ENCODE measurements at places on chromosomes 4 and X. TPM values are rescaled to one million over a fixed set of nuclear protein-coding genes. Genes with fewer than 3 reads are reported as not detected.
A peak's percentile ranks its signal among the peaks of the same experiment; 100 is the strongest.

DNA sequence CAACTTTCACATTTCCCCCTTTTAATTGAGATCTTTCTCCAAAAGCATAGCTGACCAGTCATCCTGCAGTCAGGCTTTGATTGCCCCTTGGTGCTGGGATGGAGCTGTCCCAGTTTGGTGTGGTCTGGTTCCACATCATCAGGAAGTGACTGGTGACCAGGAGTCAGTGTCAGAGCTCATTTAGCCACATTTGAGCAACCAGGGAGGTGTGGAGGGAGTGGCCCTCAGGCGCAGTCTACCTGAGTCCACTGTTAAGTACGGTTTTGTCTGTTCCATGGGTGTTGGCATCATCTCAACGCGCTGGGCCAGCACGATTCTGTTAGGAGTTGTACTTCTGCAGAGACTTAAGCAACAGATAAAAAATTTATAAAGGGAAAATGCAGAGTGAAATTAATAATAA, 52.6 kb downstream of the RGS12 start:
- H3K4me1 ChIP-seq, result peaks cover 4% of the 10 kb centered on the region
- no peak overlapping the region for H3K4me3 ChIP-seq
- no peaks in the 10 kb centered on the region for H3K36me3 ChIP-seq
- DNase-seq, result no peak

GRCh38 chrX:86981326-86981879, 536.2 kb upstream of the KLHL4 start:
- H3K27ac ChIP-seq, result no peak overlapping the region
- H3K4me3 ChIP-seq, result no peak overlapping the region
- no peaks in the 10 kb centered on the region for H3K36me3 ChIP-seq
- DNase-seq, result no peak
- H3K27me3 ChIP-seq, result no peaks in the 10 kb centered on the region

GRCh38 chrX:56550667-56551066, 12.8 kb upstream of the UBQLN2 start:
- no peaks in the 10 kb centered on the region for H3K4me1 ChIP-seq
- DNase-seq, result no peak
- no peaks in the 10 kb centered on the region for H3K36me3 ChIP-seq
- H3K27me3 ChIP-seq, result peaks cover 5% of the 10 kb centered on the region
- H3K27ac ChIP-seq, result no peak overlapping the region

DNA sequence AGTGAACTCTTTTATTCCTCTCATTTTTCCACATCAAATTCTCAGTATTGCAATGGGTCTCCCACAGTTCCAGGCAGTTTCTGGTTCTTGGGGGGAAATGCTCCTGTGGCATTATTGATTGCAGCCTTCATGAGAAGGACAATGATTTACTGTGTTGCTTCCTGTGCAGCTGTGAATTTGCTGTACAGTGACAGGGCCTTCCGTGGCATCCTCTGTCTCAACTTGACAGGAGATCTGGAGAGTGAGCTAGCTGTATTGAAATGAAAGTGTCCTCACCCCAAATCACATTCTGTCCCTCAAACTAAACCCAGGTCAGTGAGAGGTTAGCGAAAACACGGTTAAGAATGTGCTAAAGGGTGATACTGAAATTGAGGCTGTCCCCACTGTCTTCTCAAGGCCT, 77.1 kb upstream of the ATOH1 start:
- no peak for DNase-seq
- H3K36me3 ChIP-seq, result no peaks in the 10 kb centered on the region
- no peak overlapping the region for H3K27ac ChIP-seq
- no peak overlapping the region for H3K4me3 ChIP-seq
- H3K27me3 ChIP-seq, result no peaks in the 10 kb centered on the region
- H3K4me1 ChIP-seq, result no peaks in the 10 kb centered on the region

DNA sequence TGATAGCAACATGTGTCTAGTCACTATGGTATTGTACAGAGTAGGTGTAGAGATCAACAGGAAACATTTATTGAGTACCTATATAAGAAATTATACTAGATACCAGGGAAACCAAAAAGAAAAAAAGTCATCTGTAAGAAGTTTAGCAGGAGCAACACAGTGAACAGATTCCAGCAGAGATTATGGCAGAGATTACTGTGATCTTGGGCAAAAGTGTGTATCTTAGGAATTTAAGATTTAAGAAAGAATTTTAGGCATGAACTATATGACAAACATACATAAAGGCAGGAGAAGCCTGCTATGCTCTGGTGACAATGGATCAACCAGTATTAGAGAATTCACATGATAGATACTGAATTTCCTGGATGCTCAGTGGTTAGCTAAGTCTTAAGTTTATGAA, 37.9 kb downstream of the SNCA start:
- no peak for DNase-seq
- H3K36me3 ChIP-seq, result no peaks in the 10 kb centered on the region
- H3K27me3 ChIP-seq, result no peaks in the 10 kb centered on the region
- H3K27ac ChIP-seq, result no peak overlapping the region

- H3K4me3 ChIP-seq, result no peak overlapping the region
- no peaks in the 10 kb centered on the region for H3K36me3 ChIP-seq
- no peaks in the 10 kb centered on the region for H3K4me1 ChIP-seq
- peak overlapping the region; percentile 40 for H3K27ac ChIP-seq
- H3K27me3 ChIP-seq, result peaks cover 38% of the 10 kb centered on the region
These were observed 48.3 kb downstream of the MAP7D3 start for GRCh38 chrX:136202889-136203288.

DNA sequence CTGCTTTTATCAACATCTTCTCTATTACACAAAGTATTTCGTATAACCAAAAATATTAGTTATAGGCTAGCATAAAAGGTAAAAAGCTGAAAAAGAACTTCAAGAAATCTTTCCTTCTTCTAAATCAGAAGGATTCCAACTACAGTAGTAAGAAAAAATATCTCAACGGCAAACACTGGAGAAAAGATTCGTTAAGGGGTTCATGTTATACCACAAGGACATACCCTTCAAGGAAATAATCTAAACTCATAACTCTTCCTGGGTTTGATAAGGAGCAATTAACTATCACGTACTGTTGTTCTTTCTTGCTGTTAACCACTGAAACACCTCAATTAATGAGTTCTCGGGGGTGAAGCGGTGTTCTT, 1.5 kb downstream of the SMIM14 start:
- H3K27me3 ChIP-seq, result no peaks in the 10 kb centered on the region
- peaks cover 11% of the 10 kb centered on the region for H3K4me1 ChIP-seq
- no peak for DNase-seq
- peak overlapping the region; percentile 90 for H3K4me3 ChIP-seq
- no peaks in the 10 kb centered on the region for H3K36me3 ChIP-seq

- DNase-seq, result peak; percentile 3
- no peak overlapping the region for H3K4me3 ChIP-seq
- H3K4me1 ChIP-seq, result peaks cover 5% of the 10 kb centered on the region
- no peak overlapping the region for H3K27ac ChIP-seq
These were observed 71.4 kb downstream of the RGS12 start for GRCh38 chr4:3364199-3364598.

DNA sequence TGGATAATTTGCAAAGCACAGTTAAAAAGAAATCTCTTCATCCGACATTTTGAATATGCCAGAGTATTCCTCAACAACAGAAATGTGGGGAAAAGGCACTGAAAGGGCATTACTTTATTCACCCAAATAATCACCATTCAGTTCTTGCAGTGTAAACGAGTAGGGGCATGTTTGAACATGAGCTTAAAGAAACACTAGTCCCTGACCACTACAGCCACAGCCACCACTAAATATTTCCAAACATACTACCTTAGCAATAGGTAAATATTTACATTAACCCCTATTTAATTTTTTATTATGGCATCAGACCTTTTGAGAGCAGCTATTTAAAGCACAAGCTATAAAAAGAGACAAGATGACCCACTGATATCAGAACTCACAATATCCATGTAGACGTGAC, 27.6 kb downstream of the MCF2 start:
- DNase-seq, result no peak
- no peak overlapping the region for H3K4me3 ChIP-seq
- no peaks in the 10 kb centered on the region for H3K4me1 ChIP-seq
- no peaks in the 10 kb centered on the region for H3K36me3 ChIP-seq
- H3K27me3 ChIP-seq, result peaks cover 19% of the 10 kb centered on the region

GIMD1 gene
- not detected for total RNA-seq

ADH1A gene
- not detected for total RNA-seq

IL1RAPL1 gene
- total RNA-seq, result not detected

PDE6B gene
- total RNA-seq, result 2.7 TPM

NOX1 gene
- total RNA-seq, result not detected

NDNF gene
- 5.1 TPM for total RNA-seq
